ENCODE measurements at places on chromosomes 16 and 17. TPM values are rescaled to one million over a fixed set of nuclear protein-coding genes. Genes with fewer than 3 reads are reported as not detected.

GRCh38 chr16:19020689-19021088 lies 37.0 kb downstream of the TMC7 start:
- no peaks in the 10 kb centered on the region for H3K4me1 ChIP-seq
- no peaks in the 10 kb centered on the region for H3K36me3 ChIP-seq
- no peak for DNase-seq
- no peak overlapping the region for H3K27ac ChIP-seq

DNA sequence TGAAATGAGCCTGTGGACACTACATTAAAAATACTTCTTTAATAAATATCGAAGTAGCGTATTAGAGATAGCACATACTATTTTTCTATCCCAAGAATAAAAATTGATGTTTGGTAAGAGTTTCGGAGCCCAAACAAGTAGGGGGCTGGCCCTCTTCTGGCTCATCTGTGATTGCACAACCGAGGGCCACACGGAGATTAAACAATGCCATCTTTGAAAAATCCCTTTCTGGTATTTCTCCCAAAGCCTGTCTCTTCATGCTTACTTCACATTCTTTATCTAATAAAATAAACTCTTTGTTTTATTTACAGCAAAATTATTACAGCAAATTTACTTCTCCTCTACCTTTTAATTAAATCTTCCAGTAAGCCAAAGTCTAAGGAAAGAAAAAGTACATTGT lies 9.6 kb upstream of the MYH11 start:
- no peaks in the 10 kb centered on the region for H3K27me3 ChIP-seq
- H3K36me3 ChIP-seq = peaks cover 63% of the 10 kb centered on the region
- H3K4me1 ChIP-seq = no peaks in the 10 kb centered on the region
- H3K4me3 ChIP-seq = no peak overlapping the region
- no peak overlapping the region for H3K27ac ChIP-seq

TP53TG3B gene
- polyA plus RNA-seq = 0.92 TPM

DNA sequence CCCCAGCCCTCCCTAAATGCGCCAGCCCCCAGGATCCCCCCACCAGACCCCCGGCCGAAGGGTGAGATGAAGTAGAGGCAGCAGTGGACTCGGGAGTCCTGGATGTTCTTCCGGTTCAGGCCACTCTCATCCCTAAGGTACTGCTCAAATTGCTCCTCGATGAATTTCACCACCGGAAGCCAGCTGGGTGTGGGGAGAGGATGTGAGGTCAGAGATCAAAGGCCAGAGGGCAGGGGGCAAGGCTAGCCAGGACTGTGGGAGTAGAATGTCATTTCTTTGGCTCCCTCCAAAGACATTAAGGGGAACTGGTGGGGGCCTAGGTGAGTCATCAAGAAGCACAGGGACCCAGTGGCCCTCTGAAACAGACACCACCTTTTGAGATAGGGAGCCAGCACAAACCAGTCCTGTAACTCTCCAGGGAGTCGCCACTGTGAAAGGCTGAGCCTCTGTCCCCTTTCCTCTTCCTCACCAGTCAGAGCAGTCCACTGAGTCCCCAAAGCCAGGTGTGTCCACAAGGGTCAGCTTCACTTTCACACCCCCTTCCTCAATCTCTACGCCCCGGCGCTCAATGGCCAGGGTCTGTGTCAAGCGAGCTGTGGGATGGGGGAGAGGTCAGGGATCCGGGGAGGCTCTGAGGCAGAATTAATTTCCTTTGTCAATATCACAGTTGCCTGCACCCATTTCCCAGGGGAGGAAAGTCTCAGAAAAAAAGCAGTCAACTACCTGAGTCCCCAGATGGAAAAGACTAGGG lies 895 bp downstream of the SEPTIN1 start:
- H3K27ac ChIP-seq = peak overlapping the region; percentile 38
- peak overlapping the region; percentile 32 for H3K4me3 ChIP-seq
- no peak for DNase-seq
- H3K36me3 ChIP-seq = no peaks in the 10 kb centered on the region
- no peaks in the 10 kb centered on the region for H3K27me3 ChIP-seq
- peaks cover 36% of the 10 kb centered on the region for H3K4me1 ChIP-seq

MAFG gene
- 7.2 TPM for polyA plus RNA-seq
